ENCODE measurements at places on chromosomes 7 and 10.
A peak's percentile ranks its signal among the peaks of the same experiment; 100 is the strongest.

DNA sequence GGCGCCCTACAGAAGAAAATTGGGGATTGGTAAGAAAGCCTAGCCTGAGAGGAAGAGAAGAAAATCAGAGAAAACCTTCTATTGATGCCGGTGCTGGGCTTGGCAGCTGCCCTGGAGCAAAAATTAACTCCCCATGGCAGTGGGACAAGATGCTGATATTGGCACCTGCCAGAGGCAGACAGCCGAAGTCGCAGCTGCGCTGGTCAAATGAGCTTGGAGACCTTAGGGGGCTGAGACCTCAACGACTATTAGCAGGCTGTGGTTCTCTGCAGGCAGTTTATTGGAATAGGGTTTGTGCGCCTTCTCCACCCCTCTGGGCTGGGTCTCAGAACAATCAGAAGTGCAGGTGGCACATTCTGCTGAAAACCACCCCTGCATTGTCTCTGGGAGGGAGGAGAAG lies 213.7 kb downstream of the GFRA1 start:
- no peak for DNase-seq

GRCh38 chr10:29859521-29860130 lies 199.8 kb downstream of the JCAD start:
- no peak for DNase-seq

DNA sequence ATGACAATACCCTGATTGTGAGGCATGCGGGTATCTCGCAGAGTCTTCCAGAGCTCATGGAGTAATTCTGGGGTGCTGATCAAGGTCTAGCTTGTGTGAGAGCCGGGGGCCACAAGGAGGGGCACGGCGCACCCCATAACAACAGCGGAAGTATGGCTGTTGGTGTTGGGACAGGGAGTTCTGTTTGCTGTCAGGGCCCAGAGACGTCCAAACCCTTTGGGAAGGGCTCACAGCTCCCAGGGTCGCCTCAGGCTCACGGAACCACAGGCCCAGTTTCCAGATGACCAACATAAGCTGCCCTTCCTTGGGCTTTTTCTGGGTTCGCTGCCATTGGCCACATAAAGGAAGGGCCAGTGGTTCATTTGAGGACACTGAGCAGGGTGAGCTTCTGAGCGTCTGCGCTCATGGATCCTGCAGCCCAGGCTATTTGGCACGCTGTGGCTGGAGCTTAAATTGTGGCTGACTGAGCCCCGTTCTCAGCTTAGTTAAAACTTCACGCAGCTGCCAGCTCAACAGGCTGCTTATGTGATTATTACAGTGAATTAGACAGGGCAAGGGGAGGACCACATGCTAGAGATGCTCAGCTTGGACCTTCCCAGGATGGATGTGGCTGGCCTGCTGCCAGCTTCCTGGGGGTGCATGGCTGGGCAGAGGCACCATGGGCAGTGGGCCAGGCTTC lies 92.3 kb downstream of the DNAJB6 start:
- no peak for DNase-seq

GRCh38 chr7:55348502-55348901 lies 16.6 kb upstream of the LANCL2 start:
- DNase-seq, result no peak

DNA sequence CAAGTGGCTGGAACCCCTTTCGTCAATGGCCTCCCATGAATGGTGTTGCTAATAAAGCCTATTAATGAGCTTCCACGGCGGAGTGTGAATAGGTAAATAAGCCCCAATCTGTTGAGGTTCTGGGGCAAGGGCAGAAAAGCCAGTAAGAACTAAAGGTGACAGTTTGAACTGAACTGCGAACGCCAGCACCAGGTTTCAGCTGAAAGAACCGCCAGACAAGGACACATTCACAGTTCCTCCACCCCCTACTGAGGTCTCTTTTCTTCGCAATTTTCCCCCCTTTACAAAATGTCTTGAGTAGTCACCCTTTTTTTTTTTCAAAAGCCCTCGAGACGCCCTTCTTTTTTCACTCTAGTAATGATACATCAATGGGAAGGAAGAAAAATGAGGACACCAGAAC lies 2.4 kb upstream of the FGFR2 start:
- no peak for DNase-seq

GRCh38 chr7:130425796-130426195 lies 15.0 kb downstream of the CEP41 start:
- no peak for DNase-seq

GRCh38 chr10:126063353-126063791 lies 167.0 kb downstream of the FANK1 start:
- no peak for DNase-seq

- no peak for DNase-seq
Observed at GRCh38 chr7:7820939-7821338, 102.5 kb upstream of the RPA3 start.

DNA sequence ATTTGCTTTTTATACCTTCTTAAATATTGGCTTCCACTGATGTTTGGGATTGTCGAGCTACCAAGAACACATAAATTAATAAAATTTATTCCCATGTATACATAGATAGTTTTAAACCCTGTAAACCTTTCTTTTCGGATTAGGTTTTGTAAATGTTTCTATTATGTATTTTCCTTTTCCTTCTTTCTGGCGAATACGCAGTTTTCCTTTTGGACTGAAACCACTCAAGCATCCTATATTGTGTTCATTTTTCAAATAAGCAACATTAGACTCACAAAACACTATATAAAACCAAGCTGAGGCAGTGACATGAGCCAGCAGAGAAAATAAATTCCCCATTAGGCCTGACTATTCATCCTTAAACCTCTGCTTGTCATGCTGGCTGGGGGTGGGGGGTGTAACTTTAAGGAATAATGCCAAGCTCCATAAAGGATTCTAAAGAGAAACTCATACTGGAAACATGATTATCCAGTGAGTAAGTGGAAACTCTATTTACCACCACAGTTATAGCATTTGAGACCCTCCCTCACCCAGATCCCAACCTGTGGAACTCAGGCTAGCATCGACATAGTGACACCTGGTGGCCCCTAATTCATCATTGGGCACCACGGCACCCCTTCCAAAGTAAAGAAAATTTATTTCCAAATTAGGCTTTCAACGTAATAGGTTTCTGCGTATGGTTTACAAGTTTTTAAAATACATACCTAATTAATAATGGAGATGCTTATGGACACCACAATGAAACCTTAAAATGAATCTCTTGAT lies 86.5 kb upstream of the CELF2 start:
- no peak for DNase-seq

DNA sequence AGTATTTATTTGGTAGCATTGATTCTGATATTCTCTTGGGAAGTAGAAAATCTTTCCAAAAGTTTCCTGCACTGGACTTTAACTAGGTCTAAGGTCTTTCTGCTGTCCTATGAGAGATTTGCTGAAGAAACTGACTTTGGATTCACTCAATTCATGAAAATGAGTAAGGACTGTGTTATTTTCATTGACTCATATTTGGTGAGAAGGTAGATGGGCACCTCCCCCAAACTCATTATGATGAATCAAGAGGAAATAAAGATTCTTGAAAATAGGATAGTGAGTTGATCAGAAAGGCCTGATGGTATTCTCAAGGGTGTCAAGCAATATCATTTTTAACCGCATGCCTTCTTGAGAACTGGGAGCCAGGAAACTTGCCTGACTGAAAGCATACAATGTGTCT lies 110.3 kb downstream of the RNF133 start:
- DNase-seq, result no peak

DNA sequence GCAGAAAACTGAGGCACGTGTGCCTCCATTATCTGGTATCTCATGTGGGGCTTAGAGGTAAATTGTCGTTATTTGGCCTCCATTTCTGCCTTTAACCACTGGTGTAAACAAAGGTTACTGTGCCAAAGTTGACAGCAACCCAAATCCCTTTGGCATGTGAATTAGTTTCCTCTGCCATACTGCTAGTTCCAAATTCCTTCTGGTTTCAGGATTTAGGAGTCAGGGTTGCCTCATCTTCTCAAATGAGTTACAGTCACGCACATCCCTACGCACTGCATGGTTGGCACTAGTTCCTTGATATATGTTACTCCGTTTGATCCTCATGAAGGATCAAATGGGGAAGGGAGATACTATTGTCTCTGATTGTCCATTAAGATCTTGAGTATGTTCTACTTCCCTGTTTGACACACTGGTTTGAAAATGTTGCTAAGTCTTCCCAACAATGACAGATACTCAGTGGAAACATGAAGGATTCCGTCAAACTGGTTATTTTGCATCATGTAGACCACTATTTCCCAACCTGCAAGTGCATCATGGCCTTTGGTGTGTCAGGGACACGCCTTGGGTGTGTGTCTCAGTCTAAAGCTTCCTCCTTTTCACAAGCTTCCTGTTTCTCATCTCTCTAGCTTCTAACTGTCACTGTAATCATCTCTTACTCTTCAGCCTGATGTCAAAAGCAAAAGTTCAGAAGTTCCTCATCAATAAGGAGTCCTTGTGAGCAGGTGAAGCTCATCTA lies at the start of gene LIPN:
TSS of gene LIPN (plus strand) at position 655 of the 736 bp plus-strand sequence. CDS start 1,386 bp downstream, outside the sequence.
- no peak for DNase-seq

- DNase-seq, result no peak
Observed at GRCh38 chr7:134470864-134471263, 12.0 kb upstream of the AKR1B1 start.

- DNase-seq, result no peak
Observed at GRCh38 chr7:12315049-12315448, 88.6 kb downstream of the VWDE start.

- DNase-seq, result peak; percentile 93
Observed at GRCh38 chr10:102114861-102115618, 5.1 kb downstream of the LDB1 start.

GRCh38 chr10:121553511-121554264 lies 44.6 kb downstream of the FGFR2 start:
- DNase-seq, result no peak

DNA sequence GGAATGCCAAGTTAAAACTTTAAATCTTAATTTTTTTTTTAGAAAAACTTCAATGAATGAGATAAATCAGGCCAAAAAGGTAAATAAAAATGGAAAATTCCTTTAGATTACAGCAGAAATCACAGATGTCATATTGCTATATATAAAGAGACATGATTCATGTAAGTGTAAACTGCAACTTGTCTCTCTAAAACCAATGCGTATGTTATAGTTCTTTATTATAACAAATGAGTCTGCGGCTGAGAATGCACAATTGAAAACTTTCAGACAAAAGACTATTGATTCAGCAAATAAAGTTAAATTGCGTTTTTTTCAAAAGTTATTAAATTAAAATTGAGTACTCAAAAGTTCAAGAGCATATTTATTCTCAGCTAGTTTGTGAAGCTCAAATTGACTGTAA lies 425.3 kb downstream of the PARD3 start:
- DNase-seq, result no peak

DNA sequence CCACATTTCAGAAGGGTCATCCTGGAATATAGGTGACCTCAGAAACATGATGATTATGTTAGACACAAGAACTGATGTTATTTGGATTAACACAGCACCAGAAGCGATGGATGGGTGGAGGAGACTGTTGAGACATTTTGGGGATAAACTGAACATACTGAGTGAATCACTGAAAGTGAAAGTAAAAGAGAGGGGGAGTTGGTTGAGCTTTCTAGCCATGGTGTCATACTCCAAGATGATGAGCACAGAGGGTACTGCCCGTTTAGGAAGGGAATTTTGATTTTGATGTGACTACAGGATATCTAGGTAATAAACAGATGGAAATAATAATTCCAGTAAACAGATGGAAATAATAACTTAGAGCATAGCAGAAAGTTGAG lies 248.0 kb upstream of the NPY start:
- no peak for DNase-seq

DNA sequence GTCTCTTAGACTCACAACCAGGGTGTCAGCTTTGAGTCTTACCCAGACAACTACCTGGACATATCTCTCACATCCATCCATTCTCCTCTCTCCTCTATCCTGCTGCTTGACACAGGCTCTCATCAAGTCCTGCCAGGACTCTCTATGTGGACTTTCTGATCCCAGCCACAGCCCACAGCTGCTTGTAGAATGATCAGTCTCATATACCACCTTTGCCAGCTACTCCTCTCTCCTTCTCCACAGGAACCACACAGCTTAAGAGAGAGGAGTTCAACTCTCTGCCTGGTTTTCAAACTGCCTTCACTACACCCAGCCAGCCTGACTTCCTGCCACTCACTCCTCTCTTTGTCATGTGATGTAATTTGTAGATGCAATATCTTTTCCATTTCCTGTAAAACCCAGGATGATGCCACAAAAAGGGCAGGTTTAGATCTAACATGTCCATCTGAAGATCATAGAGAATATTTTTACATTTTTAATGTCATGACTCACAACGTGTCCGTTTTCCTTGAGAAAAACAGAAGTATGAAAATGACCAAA lies 154.0 kb downstream of the RAB11FIP2 start:
- DNase-seq, result no peak

- no peak for DNase-seq
Observed at GRCh38 chr7:134121632-134122139, 5.5 kb upstream of the LRGUK start.

DNA sequence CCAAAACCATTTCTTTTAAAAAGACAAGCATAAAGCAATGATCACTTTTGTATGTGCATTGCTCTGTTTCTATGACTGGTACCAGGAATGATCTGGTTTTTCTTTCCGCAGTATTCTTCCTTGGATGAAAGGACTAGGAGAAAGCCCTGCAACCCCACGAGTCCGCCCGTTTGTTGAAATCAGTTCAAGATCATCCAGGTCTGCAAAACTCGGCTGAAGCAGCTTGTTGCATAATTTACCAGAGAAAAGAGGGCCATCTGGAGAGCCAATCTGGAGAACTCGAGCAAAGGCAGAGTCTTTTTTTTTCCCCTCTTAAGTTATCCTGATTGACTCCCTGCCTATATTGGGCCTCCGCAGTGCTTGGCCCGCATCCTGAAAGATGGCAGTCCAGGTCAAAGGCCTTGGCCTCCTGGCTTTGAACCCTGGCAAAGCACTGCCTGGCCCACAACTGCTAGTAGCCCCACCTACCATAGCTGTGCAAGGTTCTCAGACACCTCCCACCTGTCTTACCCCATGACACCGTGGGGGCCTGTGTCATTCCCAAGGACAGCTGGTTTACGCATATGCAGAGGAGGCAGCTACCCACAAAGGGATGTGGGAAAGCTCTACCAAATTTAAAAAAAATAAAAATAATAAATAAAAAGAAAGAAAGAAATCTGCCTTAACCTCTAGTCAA lies 572.2 kb downstream of the INHBA start:
- DNase-seq, result no peak

DNA sequence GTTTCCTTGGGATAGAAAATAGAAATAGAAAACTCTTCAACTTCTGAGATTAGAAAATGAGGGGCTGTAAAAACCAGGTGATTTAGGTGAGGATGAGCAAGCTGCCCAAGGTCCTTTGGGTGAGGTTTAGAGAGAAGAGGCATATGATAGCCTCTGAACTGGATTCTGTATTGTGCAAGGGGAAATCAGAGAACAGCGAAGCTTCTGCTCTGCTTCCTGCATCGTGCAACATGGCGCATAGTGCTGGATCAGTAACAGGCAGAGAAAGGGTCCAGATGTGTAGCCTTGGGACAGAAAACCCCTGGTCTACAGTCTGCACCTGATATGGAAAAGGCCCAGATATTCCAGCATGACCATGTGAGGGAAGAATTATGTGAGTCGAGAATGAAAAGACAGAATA lies 121.7 kb downstream of the MBL2 start:
- no peak for DNase-seq

- DNase-seq, result no peak
Observed at GRCh38 chr7:26853788-26854393, 10.5 kb downstream of the SKAP2 start.
